ENCODE measurements at places on chromosomes 16 and 17.

DNA sequence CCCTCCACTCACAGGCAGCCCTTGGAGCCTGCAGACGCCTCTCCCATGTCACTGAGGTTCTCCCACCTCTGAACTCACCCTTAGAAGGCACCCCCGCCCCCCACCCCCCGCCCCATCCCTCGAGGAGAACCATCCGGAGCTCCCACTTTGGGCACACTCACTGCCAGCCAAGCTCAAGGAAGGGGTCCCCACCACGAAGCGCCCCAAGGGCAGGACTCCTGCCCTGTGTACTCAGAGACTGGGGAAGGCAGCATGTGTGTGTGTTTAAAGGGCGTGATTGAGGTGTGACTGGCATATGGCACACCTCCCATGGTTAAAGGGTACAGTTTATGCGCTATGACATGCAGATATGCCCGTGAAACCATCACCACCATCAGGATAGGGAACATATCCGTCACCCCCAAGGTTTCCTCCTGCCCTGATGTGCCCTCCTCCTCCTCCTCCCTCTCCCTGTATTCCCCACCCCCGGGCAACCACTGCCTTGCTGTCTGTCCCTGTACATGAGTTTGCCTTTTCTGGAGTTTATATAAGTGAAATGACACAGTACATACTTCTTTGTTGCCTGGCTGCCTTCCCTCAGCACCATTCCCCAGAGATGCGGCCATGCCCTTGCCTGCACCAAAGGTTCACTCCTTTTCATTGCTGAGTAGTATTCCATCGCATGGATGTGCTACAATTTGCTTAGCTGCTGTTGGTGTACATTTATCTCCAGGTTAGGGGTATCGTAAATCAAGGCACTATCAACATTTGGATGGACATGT, 14.0 kb upstream of the RBFOX3 start:
- no peak for DNase-seq

DNA sequence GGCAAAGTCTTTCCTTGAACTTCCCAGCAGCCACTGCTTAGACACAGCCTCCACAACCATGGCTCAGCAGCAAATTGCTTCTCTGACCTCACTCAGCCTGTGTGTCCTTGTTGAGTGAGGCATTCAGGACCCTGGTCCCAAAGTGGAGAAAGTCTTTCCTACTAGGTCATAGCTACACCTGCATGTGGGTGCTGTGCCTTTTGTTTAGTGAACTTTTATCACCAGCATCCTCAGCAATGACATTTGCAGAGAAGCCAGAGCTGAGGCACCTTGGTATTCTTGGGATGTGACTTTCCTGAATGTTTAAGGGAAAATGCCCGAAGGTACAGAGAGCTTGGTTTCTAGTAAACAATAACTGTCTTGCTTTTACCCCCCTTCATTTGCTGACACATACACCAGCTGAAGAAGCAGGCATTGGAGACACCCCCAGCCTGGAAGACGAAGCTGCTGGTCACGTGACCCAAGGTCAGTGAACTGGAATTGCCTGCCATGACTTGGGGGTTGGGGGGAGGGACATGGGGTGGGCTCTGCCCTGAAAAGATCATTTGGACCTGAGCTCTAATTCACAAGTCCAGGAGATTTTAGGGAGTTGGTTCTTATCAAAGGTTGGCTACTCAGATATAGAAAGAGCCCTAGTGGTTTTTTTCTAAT, 20.9 kb upstream of the STH start:
- DNase-seq = no peak

DNA sequence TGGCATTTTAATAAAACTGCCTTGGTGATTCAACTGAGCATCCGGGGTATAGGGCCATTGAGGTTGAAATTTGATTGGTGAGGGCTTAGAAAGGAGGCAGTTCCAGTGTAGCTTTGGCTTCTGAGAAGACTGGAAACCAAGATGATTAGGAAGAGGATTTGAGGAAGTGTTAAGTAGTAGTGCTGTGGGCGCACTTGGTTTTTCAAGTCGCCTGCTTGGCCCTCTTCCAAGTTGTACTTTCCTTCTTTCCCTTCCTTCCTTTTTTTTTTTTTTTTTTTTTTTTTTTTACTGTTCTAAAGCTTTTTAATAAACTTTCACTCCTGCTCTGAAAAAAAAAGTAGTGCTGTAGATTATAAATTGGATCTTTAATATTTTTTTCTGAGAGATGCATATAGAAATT, 320.5 kb downstream of the UTP18 start:
- DNase-seq = no peak

DNA sequence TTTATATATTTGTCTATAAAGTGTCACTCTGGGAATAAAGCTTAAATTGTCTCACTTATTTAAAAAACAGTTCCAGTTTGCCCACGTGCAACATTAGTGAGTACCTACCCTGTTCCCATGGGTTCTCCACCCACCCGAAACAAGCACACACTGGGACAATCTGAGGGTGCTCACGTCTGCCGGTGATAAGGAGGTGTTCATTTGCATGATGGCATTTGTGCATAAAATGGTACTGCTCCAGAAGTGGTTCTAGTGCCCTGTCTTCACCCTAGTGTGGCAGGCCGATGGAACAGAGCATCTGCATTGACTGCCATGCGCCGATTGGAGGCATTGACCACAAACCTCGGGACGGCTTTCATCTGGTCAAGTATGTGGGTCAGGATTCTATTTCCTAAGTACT, 35.6 kb upstream of the ENDOV start:
- DNase-seq = no peak

- DNase-seq = peak; percentile 76
These were observed 16.6 kb downstream of the PLXDC1 start for GRCh38 chr17:39134878-39135277.

- DNase-seq = peak; percentile 66
These were observed 58.0 kb upstream of the HNF1B start for GRCh38 chr17:37802712-37803416.

DNA sequence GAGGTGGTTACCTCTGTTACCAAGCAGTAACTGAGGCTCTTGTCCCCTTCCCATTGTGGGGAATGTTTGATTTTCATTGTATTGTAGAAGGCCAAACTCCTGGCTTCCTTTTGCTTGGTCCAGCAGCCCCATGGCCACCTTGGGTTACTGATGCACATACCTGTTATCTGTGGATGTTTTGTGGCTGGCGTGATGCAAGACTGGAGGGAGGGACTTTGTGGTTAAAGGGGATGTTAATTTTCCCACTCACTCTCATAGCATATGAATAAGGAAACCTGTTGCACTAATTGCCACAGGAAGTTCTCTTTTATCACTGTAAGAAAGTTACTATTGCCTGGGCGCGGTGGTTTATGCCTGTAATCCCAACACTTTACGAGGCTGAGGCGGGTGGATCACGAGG, 168.6 kb upstream of the HS3ST4 start:
- DNase-seq = no peak

GRCh38 chr17:40311575-40311974, 2.6 kb downstream of the RARA start:
- DNase-seq = peak; percentile 84

DNA sequence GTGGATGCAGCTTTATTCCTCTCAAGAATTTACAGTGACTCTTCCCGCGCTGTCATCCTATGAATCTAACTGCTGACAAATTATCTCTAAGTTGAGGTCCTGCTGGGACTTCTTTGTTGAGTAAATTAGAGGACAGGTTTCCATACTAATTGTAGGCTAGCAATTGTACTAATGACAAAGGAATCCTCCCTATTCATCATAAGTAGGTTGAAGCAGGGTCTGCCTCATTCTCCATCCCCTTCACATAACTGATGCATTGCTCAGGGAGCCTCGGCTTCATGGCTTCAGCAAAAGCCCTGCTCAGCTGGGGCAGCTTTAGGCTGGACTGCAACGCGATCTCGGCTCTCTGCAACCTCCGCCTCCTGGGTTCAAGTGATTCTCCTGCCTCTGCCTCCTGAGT, 83.1 kb upstream of the IRX6 start:
- no peak for DNase-seq

DNA sequence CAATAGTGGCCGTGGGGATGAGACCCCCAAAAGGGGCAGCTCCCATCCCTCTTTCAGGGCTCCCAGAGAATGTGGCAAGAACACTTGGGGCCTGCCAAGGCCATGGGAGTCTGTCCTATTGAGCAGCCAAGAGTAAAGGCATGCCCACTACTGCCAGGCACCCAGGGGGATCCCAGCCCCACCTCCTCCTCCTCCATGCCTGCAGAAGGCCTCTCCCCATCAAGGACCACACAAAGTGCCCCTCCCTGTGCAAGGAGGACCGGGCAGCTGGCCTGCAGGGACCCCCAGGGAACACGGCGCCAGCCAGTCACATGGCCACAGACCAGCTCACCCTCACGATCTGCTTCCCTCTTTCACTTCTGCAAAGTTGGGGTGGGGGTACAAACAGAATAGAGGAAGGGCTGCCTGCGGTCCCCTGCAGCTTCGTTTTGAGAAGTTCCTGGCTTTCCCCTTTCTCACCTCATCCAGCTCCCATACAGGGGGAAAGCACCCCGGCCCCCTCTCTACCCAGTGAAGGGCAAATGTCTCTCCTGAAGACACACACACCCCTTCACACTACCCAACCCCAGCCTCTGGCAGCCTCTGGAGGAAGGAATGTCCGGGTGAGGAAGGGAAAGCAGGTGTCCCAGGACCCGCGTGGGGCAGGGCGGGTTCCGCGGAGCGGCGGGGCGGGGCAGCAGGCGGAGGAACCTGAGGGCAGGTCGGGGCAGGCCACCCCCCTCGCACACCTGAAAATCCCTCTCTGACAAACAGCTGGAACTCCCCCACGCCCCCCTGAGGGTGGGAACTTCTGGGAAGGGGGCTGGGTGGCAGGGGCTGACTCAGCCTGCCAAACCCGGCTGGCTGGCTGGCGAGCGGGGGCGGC, 2.0 kb downstream of the PPP1R9B start:
- peak; percentile 60 for DNase-seq

GRCh38 chr17:35254107-35254773, 11.4 kb downstream of the SLFN5 start:
- DNase-seq = peak; percentile 96

GRCh38 chr17:80452173-80452915, 24.1 kb downstream of the NPTX1 start:
- no peak for DNase-seq

- no peak for DNase-seq
These were observed 132.2 kb upstream of the MPHOSPH6 start for GRCh38 chr16:82302042-82302727.

- DNase-seq = peak; percentile 76
These were observed 14.1 kb upstream of the NDEL1 start for GRCh38 chr17:8421571-8421970.

DNA sequence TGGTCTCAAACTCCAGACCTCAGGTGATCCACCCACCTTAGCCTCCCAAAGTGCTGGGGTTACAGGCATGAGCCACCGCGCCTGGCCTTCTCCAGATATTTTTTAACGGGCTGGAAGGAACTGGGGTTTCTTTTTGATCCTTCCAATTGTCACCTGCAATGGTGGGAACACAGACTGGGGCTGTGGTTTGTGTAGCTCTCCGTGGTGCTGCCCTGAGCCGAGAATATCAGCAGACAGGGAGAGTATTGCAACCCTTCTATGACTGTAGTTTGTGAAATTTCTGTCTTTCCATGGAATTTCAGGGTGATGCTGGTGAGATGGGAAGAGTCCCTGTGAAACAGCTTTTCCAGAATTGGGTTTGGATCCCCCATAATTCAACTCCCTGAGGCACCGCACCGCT, 263.5 kb downstream of the ENGASE start:
- DNase-seq = no peak

- no peak for DNase-seq
These were observed 2.6 kb upstream of the MAPK7 start for GRCh38 chr17:19375732-19376131.

DNA sequence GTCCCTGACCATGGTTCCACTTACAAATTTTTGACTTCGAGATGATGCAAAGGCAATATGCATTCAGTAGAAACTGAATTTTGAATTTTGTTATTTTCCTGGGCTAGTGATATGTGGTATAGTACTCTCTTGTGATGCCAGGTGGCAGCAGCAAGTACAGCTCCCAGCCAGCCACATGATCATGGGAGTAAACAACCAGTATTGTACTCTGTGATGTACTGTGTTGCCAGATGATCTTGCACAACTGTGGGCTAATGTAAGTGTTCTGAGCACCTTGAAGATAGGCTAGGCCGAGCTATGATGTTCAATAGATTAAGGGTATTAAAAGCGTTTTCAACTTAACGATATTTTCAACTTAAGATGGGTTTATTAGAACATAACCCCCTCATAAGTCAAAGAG, 250.8 kb downstream of the STX8 start:
- DNase-seq = no peak

DNA sequence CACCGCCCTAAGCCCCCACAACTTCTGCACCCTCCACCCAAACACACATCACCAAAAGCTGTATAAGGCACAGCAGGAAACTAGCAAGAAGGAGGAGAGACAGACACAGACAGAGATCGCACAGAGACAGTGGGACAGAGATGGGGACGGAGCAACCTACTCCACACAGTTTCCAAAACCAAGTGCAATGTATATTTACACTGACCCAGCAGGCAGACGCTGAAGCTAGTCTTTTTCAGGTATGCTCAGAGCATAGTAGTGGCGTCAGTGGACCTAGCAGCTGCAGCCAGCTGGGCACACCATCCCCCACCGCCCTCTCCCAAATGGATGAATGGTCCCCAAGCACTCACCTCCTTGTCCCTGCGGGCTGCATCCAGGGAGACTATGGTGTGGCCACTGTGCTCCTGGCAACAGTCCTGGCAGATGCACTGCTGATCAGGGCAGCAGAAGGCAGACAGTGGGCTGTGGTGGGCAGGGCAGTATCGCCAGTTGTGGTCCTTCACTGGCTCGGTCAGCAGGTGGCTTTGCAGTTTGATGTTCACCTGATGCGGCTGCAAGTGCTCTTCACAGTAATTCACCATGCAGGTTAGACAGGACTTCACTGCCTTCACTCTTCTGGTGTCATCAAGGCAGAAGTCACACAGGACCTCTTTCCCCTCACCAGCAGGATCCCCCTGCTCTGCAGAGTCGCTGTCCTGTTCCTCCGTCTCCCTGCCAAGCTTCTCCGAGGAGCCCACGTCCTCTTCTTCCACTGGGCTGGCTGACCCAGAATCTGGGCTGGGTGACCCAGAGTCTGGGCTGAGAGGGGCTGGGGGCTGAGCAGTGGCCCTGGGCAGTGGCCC, 31.5 kb upstream of the FBXW10B start:
- peak; percentile 12 for DNase-seq

DNA sequence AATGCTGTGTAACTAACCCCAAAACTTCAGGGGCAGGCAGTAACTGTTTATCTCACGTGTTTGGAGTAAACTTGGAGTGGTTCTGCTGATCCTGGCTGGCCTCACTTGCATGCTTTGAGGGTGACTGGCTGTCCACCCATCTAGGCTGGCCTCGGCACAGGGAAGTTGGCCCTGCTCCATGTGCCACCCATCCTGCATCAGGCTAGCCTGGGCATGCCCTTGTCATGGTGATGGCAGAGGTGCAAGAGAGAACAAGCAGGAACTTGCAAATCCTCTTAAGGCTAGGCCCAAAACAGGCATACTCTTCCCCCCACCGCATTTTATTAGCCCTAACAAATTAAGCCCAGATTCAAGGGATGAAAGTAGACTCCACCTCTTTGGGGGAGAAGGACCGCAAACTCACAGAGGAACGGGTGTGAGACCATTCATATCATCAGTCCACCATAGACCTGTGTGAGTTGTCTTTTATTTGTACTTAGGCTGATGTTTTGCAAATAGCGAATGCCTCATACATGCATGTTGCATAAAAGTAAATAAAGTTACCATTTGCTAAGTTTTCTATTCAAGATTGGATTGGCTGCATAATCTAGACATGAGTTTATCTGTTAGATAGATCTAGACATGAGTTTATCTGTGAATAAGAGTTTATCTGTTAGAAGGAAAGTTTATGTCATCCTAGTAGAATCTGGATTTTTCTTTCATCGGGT, 221.0 kb downstream of the CCDC182 start:
- DNase-seq = peak; percentile 86
